ENCODE measurements at places on chromosomes 1 and 21.
A peak's percentile ranks its signal among the peaks of the same experiment; 100 is the strongest.

DNA sequence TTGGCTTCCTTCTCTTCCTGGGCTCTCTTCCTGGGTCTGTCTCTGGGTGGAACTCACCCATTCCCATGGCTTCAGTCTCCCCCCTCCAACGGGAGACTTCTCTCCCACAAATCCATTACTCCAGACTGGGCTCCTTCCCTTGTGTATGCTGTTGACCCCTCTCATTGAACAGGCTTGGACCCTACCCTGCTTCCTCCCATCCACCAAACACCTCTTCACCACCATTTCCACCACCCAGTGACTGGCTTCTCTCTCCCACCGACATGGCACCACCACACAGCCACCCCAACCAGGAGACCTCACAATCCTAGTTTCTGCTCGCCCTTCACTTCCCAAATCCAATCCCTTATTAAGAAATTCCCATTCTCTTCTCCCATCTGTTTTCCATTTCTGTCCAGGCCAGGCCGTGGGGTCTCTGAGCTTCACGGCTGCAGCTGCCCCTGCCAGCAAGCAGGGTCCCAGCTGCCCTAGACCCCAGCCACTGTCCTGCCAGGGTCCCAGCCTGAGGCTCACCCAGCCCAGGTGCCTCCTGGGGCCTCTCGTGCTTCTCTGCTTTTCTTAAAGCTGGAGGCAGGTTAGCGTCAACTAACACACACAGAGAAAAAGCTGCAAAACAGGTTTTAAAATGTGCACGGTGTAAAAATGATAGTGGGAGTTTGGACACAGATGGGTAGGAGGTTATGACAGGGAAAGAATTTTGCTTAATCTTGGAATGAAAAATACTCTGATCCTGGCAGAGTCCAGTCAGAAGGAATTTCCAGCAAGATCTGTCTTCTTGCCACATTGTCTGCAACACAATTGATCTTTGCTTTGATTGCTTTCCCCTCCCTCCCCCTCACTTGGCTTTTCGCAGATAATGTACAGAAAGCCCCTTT is 383.8 kb upstream of the VAMP3 start:
- peak; percentile 67 for DNase-seq

DNA sequence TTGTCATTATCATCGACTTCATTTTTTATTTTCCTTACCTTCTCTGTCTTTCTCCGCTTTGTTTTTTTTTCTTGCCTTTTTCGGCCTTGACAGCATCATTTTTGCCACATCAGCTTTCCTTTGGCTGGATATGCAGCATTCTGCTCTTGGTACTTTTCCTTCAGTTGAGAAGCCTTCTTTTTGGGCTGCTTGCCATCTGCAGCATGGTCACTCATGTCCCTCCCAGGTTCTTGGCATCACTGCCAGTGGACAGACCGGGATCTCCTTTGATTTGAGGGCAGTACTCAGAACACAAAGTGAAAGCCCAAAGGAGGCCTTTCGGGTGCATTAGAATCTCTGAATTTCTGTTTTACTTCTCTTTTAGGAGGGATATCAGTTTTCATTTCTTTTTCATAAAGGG is 3.7 kb upstream of the PARP1 start:
- no peak for DNase-seq

DNA sequence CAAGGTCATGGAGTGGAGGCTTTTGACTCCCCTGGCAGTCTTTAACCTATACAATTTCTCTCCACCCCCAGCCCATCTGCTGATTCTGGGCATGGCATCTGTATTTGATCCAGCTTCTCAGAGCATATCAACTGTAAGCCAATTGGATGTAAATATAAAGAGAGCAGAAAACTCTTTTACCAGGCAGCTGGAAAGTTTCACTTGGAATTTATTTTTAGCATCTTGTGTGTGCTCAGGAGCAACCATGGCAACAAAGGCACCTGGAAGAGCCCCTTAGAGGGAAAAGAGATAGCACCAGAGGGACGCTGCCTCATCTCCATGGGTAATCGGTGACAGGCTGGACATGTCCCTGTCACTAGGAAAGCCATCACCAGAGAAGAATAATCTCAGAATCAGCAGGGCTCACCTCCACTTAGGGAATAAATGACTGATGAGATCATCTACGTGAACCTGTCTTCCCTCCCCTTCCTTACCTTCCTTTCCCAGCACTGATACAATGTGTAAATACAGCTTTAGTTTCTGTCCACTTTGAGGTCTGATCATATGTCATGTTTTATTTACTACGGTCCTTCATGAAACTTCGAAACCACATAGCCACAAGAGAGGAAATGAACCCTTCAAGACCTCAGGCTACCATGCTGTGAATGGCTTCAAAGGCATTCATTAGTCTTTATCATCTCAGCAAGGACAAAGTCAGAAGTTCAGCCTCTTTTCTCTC is 25.3 kb upstream of the SIPA1L2 start:
- DNase-seq: peak; percentile 22

- no peak for DNase-seq
These were observed 401.7 kb upstream of the LYPLAL1 start for GRCh38 chr1:218771931-218772330.

GRCh38 chr1:198701250-198701649 is 62.4 kb downstream of the PTPRC start:
- no peak for DNase-seq

DNA sequence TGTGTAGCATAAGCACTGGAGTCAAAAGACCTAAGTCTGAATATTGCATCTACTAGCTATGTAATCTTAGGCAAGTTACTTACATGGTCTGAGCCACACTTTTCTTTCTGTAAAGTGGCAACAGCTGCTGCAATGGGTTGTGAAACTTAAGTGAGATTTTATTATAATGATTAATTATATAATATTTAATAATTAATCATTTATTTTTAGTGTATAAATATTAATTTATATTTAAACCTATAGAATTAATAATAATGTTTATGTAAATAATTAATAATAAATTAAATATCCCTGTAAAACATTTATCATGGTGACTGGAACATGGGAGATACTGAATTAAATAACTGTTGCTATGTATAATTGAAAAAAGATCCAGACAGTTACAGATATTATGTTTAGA is 180.3 kb downstream of the LRRC40 start:
- no peak for DNase-seq

GRCh38 chr1:114522264-114522575 is 11.2 kb upstream of the TRIM33 start:
- DNase-seq: no peak

- no peak for DNase-seq
These were observed 2.1 kb downstream of the TLCD4 start for GRCh38 chr1:95119273-95119672.

DNA sequence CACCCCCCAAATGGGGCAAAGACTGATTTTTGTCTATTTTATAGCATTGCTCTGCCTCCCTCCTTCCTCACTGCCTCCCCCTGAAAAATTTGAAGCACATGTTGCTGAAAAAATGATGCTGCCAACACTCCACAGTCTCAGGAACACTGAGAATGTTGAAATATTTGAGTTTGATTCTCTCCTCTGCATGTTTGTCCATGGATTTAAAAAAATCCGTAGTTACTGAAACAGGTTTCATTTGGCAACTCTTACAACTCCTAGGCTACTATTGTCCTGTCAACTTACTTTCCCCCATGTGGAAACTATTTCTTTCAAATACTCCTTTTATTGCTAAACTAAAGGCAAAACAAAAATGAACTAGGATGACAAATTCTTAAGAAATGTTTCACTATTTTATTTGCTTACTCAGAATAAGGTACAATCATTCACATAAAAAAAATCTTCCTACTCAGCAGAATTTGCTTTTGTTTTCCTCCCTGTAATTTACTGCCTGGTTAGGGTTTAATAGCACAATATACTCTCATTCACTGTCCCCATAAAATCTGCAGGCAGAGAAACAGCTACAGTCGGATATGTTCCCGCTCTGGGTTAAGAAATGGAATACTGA is 50.2 kb downstream of the C21orf91 start:
- DNase-seq: no peak

- no peak for DNase-seq
These were observed 20.3 kb downstream of the KCNQ4 start for GRCh38 chr1:40803902-40804301.

GRCh38 chr1:86846164-86846647 is 67.7 kb downstream of the SELENOF start:
- DNase-seq: no peak

DNA sequence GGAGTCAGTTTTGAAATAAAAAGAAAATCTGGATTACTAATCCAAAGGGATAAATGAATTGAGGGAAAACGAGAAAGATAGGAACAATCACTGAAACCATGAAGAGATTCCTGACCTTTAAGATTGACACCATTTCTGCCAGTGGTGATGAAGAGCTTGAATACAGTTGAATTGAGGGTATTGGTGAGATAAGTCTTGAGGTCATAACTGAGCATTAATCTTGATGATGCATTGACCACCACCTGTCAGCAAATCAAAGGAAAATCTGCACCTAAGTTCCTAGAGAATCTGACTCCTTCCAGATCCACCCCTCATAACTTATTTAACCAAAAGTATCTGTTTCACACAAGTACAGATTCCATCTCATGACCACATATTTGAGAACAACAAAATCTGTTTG is 21.6 kb downstream of the RPS27 start:
- no peak for DNase-seq

DNA sequence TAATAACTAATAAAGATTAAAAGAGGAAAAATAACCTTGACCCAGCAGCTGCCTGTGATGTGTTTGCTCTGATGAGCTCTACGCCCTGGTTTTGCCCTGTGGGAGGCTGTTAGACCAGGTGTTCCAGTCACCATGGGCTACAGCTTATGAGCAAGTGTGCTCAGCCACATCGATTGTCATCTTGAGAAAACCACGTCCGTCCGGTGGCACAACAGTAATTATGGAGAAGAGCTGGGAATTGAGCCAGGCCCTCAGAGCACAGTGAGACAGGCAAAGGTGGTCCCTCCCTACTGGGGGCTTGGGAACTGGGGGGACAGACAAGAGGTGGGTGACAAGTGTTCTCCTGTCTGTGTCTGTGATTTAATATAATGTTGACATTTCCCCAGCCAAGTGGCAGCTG is 420.5 kb downstream of the MATN1 start:
- no peak for DNase-seq

- no peak for DNase-seq
These were observed 2.9 kb upstream of the GPR25 start for GRCh38 chr1:200869753-200870391.

DNA sequence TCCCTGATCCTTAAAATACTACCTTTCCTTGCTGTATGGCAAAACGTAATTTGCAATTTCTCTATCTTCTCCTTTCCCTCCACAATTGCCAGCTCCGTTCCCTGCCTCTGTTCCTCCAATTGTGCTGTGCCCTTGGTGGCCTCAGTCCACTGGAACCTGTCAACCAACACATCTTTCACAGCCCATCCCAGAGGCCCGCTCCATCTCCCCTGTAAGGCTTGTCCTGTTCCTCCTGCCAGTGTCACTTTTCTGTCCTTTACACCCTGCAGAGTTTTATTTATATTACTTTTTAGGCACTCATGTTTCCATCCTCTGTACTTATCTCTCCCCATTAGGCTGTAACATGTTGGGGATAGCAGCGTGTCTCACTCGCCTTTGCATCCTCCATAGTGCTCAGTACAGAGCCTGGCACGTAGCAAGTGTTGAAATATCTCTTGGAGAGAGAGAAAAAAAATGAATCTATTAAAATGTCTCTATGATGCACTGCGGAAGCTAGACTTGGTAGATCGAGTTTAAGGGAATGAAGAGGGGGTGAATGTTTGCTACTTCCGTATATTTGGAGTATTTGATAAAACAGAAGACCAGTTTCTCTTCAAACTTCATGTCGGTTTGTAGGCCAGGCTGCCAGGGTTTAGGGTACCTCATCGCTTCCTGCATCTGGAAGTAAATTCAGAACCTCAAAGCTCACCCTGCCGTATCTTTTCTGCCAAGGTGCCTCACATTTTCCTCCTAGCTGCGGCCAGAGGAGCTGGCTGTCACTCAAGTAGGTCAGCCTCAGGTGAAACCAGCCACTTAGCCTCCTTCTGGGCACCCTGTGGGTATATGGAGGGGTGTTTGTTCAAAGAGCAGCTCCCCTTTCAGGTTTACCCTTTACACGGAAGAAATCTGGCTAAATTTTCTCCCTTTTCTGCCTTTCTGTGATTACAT is 303.8 kb downstream of the TM2D1 start:
- no peak for DNase-seq

DNA sequence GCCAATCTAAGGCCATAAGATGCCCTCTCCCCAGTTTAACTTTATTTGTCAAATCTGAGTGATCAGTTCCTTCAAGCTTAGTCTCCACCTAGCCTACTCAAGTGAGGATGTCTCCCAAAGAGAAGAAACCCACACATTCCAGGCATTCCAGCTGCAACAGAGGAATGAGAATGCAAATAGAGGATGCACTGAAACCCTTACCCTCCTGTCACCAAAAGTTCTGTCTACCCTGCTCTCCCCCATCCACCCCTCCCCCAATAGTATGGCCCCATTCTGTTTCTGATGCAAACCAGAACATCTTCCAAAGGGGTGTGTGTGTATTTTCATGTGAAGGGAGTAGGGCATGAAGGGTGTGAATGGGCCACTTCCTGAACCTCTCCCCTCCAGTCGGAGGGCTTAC is 3.0 kb downstream of the DUSP23 start:
- DNase-seq: no peak

GRCh38 chr1:112285316-112285715 is 110.7 kb upstream of the CTTNBP2NL start:
- DNase-seq: no peak

- peak; percentile 83 for DNase-seq
These were observed 393 bp downstream of the LYSMD1 start for GRCh38 chr1:151165281-151165737.

- no peak for DNase-seq
These were observed 32.2 kb downstream of the POFUT2 start for GRCh38 chr21:45255381-45256020.

- DNase-seq: no peak
These were observed 35.0 kb downstream of the BATF3 start for GRCh38 chr1:212664409-212665199.

- no peak for DNase-seq
These were observed 722.6 kb downstream of the LRRIQ3 start for GRCh38 chr1:73475316-73475870.

GRCh38 chr1:111967067-111967690 is 22.3 kb downstream of the KCND3 start:
- DNase-seq: peak; percentile 42

- DNase-seq: no peak
These were observed 647.7 kb downstream of the PTPRU start for GRCh38 chr1:29883986-29884385.

GRCh38 chr1:153292740-153293479 is 19.8 kb downstream of the PGLYRP3 start:
- DNase-seq: no peak

- no peak for DNase-seq
These were observed 22.0 kb downstream of the SYT6 start for GRCh38 chr1:114131526-114132220.
